ENCODE measurements at places on chromosomes 4 and X. TPM values are rescaled to one million over a fixed set of nuclear protein-coding genes. Genes with fewer than 3 reads are reported as not detected.
A peak's percentile ranks its signal among the peaks of the same experiment; 100 is the strongest.

Gene L1CAM
- total RNA-seq = 9.2 TPM

Gene CCNQ
- total RNA-seq = 31.8 TPM

Gene TSR2
- 34.6 TPM for total RNA-seq

Gene AGTR2
- total RNA-seq = 0.41 TPM

DNA sequence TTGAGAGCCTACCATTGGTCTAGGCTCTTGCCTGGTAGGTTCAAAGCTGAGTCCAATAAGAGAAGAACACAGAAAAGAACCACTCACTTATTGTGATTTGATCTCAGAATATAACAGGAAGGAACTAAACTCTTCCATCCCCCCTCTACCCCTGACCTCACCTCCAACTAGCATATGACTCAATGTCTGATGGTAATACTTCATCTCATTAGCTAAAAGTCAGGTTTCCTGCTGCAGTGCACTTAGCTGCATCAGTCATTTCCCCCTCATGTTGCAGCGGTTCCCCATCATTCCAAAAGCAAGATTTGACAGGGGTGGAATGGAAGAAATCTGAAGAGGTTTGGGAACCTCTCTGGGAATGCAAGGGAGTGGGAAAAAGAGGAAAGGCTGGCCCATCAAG is 289.5 kb downstream of the SMARCA1 start:
- DNase-seq = no peak

DNA sequence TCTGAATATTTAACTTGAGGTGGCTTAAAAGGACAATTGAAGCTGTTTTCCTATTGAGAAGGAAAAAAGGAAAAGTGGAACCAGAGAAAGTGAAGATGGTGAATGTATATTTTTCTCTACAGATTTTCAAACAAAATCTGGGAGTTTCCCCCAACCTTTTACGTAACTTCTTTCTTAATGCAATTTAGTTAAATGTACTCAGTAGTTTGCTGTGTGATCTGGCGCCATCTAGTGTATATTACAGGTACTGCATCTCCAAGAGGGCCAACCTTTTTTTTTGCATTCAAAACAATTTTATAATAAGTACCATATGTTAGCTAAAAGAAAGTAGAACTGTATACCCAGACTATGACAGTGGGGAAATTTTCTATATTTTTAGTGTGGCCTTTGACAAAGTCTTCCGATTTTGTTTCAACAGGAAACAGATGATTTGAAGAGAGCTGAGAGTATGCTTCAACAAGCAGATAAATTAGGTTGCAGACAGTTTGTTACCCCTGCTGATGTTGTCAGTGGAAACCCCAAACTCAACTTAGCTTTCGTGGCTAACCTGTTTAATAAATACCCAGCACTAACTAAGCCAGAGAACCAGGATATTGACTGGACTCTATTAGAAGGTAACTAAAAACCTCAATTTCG is 82.0 kb downstream of the PLS3 start:
- DNase-seq = no peak

- no peak for DNase-seq
These were observed 42.7 kb downstream of the CNOT6L start for GRCh38 chr4:77776182-77777134.

GRCh38 chr4:82560853-82561785 is 669 bp downstream of the TMEM150C start:
- no peak for DNase-seq

DNA sequence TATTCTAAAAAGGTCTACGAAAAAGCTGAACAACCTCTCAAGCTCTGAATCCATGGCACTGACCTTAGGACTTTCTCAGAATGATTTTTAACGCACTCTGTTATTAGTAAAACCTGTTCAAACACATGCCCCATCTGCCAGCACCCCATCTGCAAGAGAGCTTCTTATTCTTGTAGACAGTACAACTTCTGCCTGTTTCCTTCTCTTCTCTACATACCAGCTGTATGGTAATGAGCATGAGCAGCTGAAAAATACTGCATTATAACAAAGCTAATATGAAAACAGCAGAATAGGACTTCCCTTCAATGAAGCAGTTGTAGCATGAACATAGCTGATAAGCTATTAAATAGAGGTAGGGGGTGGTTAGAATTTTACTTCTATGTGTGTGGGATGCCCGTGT is 167.9 kb downstream of the FBXW7 start:
- DNase-seq = no peak

- DNase-seq = no peak
These were observed 189.1 kb upstream of the RBPJ start for GRCh38 chr4:26131711-26132110.

GRCh38 chr4:104064646-104065577 is 345.1 kb upstream of the TACR3 start:
- peak; percentile 28 for DNase-seq

GRCh38 chr4:159232465-159233106 is 129.7 kb downstream of the RAPGEF2 start:
- DNase-seq = no peak
